T-helper 1 cell treated with Interleukin-12 subunit alpha and Interleukin-12 subunit beta and Interleukin-4 antibody, amounts not matched to agents 30 ng/mL and 1 ng/mL, for 36 hours (primary cell): ENCODE measurements at places on chromosomes 4 and X. TPM values are rescaled to one million over a fixed set of nuclear protein-coding genes. Genes with fewer than 3 reads are reported as not detected.

DDIT4L gene
- total RNA-seq: 2.0 and 2.4 TPM in 2 replicates

RENBP gene
- 24.8 and 30.3 TPM in 2 replicates for total RNA-seq

C1GALT1C1 gene
- total RNA-seq: 34.2 and 34.3 TPM in 2 replicates

PARM1 gene
- total RNA-seq: not detected in 2 replicates

CASP3 gene
- total RNA-seq: 87.2 and 96.6 TPM in 2 replicates

ANOS1 gene
- not detected in 2 replicates for total RNA-seq

NDST4 gene
- total RNA-seq: not detected in 2 replicates

HELT gene
- not detected in 2 replicates for total RNA-seq

PPEF2 gene
- not detected in 2 replicates for total RNA-seq

IL15 gene
- 3.8 and 4.0 TPM in 2 replicates for total RNA-seq

FREM3 gene
- 0.05 TPM in 1 of 2 replicates, not detected in the other for total RNA-seq

HEPH gene
- total RNA-seq: 0.20 TPM in 1 of 2 replicates, not detected in the other

PLXNB3 gene
- 0.34 and 0.80 TPM in 2 replicates for total RNA-seq

FGA gene
- not detected in 2 replicates for total RNA-seq

MAB21L2 gene
- total RNA-seq: not detected in 2 replicates

KIF4A gene
- 29.6 and 30.0 TPM in 2 replicates for total RNA-seq

L1CAM gene
- 8.0 and 9.7 TPM in 2 replicates for total RNA-seq

HMX1 gene
- not detected in 2 replicates for total RNA-seq

GIMD1 gene
- total RNA-seq: not detected in 2 replicates
